ENCODE measurements at places on chromosomes 13 and 19.
A peak's percentile ranks its signal among the peaks of the same experiment; 100 is the strongest.

GRCh38 chr19:16026756-16027155 lies 49.5 kb upstream of the TPM4 start:
- no peak for DNase-seq

GRCh38 chr19:19594381-19594780 lies 24.1 kb downstream of the PBX4 start:
- DNase-seq, result no peak

DNA sequence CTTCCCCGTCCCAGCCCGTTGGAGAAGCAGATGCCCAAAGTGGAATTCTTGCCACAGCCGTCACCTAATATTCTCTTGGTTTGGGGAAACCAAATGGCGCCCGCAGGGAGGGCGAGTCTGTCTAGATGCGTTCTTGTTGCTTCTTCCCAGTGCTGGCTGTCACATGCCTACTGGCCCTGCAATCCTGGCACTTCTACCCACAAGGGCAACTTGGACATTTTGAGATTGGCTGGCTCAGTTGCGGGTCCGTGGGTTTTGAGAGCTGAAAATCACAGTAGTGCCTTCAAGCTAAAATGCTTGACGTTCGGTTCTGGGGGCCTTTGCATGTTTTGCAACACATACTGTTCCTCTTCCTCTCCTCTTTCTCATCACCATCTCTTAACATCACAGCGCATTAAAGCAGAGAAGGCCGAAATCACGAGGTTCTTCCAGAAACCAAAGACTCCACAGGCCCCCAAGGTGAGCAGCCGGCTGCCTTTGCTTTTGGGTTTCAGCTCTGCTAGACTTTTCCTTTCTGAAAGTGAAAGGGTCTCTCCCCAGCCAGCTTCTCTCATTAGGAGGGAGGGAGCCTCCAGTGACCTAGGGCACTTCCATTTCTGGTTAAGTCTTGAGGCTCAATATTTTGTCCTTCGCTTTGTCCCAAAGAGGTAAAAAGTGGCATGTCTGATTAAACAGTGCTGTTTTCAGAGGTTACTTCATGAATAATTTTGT lies 21.1 kb downstream of the CHAF1A start:
- DNase-seq, result no peak

- DNase-seq, result no peak
These were observed 2.4 kb upstream of the RGL3 start for GRCh38 chr19:11421371-11422098.

DNA sequence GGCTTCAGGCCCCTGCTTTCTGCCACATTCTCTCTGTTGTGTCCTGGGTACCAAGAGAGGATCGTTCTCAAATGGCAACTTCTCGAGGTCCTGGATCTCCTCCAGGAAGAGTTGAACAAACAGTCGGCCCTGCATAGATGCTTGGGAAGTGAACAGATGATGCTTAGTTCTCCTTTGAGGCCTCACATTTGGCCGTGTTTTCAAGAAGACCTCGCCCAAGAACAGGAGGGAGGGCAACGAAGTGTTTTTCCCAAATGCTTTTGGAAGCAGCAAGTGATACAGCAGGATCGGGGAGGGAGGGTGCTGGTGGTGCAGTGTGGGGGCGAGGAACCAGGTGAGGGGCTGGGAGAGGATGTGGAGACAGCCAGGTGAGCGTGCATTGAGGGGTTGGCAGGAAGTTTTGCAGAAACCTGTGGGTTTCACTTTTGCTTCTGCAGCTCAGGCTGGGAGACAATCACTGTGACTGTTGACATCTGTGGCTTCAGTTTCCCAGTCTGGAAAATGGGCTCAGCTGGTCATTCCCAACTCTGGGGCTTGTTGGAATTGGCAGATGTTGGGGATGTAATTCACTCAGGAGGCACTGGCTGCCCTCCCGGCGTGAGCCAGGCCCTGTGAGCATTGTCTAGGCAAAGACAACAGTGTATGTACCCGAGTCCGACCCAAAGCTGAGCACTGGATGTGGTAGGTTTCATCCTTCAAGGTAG lies 21.6 kb downstream of the MAST3 start:
- DNase-seq, result no peak

- DNase-seq, result no peak
These were observed 153.6 kb upstream of the GPR12 start for GRCh38 chr13:26914148-26914547.

DNA sequence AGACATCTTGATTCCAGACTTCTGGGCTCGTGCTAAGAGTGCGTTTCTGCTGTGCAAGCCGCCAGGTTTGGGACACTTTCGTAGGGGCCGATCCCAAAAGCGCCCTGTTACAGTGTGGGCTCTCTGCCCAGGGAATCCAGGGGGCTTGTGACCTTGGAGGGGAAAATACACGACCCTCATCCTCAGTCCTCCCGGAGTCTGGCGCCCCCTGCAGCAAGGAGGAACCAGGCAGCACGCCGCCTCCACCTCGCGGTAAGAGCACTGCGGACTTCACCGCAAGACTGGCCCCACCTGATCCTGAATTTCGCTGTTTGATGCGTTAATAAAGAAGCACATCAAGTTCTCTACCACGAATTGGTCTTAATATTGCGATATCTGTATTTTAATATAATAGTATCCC lies 5.2 kb downstream of the POLRMT start:
- DNase-seq, result no peak

- peak; percentile 82 for DNase-seq
These were observed 9.1 kb downstream of the TNFRSF19 start for GRCh38 chr13:23579072-23579895.

- DNase-seq, result no peak
These were observed 231.8 kb downstream of the SHISA2 start for GRCh38 chr13:25819856-25820530.
